ENCODE measurements at places on chromosomes 4 and X.

- DNase-seq: peak; percentile 59
Observed at GRCh38 chr4:80897537-80898303, 132.8 kb upstream of the BMP3 start.

- DNase-seq: peak; percentile 2
Observed at GRCh38 chrX:154136627-154137161, 7.3 kb upstream of the OPN1LW start.

DNA sequence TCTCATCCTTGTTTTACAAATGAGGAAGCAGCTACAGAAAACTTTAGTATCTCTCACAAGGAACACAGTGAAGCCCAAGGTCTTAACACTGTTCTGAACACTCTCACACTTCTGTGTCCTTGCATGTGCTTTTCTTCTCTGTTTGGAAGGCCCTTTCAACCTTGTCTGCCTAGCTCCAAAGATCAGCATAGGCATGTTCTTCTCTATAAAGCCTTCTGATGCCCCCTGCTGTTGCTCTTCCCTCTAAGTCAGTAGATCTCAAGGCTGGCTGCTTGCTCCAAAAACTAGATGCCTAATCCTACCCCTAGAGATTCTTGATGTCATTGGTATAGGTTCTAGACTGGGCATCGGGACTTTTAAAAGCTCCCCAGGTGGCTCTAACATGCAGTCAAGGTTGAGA lies 5.9 kb downstream of the APOO start:
- DNase-seq: peak; percentile 76

- no peak for DNase-seq
Observed at GRCh38 chr4:127145006-127145540, 487.7 kb upstream of the INTU start.

DNA sequence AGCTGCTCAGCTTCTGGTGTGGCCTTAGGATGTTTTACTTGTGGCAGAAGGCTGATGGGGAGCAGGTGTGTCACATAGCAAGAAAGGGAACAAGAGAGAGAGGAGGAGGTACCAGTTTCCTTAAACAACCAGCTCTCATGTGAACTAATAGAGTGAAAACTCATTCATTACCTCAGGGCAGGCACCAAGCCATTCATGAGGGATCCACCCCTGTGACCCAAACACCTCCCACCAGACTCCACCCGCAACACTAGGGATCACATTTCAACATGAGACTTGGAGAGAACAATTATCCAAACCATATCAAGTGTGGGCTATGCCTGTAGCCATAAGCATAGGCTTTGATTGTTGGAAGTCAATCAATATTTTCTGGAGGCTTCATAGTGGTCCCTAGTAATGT lies 56.0 kb downstream of the GSX2 start:
- no peak for DNase-seq

- no peak for DNase-seq
Observed at GRCh38 chr4:155612074-155612473, 54.6 kb upstream of the GUCY1A1 start.

- no peak for DNase-seq
Observed at GRCh38 chrX:155071694-155072280, 479 bp downstream of the BRCC3 start.

DNA sequence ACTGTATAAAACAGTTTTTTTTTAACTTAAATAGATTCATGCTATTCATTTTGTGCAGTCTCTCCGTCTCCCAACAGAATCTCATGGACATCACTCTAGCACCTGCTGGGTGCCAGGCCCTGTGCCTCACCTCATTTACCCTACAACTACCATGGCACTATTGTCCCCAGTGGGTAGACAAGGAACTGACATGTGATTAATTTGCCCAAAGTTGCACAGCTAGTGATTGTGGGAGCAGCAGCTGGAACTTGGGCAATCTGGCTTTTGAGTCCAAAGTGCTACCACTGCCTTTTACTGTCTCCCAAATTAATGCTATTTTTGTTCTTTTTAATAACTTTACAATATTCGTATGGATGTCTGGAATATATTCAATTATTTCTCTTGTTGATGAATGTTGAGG lies 11.2 kb upstream of the PGRMC2 start:
- no peak for DNase-seq

GRCh38 chr4:81839347-81840042 lies 367.8 kb upstream of the RASGEF1B start:
- DNase-seq: peak; percentile 44

DNA sequence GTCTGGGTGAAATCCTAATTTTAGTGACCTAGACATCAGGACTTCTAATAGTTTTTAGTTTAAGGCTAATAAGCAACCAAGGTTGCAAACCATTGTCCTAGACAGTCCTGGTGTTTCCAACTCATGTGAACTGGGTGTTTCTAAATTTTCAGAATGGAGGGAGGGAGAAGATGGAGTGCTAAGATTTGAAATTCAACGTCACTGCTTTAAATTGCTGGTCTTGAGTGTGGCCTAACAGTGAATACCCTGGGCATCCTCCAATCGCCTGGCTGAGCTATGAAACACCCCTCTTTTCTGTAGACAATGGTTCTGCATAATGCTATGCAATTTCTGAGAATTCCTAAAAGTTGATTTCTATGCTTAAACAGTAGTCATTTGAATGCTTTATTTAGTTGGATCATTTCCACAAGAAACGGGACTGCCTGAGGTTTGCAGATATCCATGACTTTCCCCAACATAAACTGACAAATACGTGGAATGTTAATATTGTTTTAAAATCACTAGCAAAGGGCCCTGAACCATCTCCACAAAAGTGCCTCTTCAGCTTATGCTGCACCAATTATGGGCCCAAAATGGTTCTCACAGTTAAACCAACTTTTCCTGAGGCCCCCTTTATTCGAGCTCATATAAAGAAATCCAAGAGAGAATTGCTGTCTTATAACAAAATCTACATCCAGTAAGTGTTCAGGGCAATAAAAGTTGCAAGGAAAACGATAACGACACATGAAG lies 1.1 kb downstream of the FBXL5 start:
- DNase-seq: peak; percentile 60

DNA sequence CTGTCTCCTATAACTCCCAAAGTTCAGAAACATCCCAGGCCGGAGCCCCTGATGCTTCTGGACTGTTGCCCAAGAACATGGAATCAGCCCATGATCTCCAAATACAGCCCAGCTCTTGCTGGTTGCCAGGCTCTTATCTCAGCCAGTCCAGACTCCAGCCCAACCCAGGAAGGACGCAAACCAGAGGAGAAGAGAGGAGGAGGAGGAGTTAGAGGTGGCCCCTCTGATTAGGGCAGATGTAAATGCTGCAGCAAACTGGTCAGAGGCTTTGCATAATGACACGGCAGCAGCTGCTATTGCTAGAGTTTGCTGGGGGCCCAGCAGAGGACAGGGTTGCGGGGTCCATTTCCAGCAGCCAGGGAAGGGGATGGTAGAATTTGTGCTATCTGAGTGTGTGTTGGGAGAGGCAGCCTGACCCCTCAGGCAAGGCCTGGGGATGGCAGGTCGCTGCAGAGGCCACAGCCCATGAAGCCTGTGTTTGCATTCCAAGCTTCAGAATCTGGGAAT lies 4.2 kb upstream of the OTUD5 start:
- no peak for DNase-seq

DNA sequence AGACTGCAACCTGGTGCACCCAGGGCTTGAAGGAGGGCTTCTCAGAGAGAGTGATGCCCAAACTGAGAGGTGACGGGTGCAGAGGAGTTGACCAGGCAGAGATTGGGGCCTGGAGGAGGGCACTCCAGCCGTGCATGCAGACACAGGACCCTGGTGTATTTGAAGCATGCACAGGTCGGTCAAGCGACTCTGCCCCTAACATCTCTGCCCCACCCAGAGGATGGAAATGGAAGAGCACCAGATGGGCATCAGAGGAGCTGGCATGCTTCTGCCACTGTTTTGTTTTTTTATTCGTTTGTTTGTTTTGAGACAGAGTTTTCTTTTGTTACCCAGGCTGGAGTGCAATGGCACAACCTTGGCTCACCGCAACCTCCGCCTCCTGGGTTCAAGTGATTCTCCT lies 320.9 kb downstream of the EVC2 start:
- no peak for DNase-seq

DNA sequence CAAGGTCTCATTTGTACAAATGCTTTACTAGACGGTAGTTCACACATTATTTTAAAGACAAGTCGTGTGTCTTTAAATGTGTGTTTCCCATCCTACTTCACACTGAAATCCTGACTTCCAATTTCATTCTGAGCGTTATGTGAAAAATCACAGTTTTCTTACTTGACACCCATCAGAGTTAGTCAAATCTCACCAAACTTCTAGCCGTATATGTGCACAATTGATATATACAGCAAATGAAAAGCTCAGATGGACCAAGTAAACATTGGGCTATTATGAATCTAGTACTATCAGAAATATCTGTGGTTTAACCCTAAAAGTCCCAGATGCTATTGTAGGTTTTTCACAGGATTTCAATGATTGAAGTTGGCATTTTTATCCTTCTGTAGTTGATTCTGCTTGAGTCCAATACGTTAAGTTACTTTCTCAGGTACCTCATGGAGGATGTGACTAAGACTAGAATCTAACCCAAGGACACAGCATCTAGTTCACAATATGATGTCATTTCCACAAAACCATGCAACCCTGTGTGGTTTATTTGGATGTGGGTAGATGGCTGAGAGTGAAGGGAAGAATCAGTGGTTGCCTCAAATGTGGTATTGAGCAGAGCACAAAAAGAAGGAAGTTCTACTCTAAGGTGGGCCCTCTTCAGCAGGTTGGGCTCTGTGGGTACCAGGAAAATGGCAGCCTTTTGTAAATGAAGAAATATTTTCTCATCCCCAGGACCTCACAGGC lies 22.1 kb upstream of the TRIM60 start:
- no peak for DNase-seq

- peak; percentile 69 for DNase-seq
Observed at GRCh38 chr4:167031534-167032156, 202.6 kb downstream of the SPOCK3 start.

- DNase-seq: peak; percentile 71
Observed at GRCh38 chrX:153724252-153725038, at the start of the genes ABCD1 and BCAP31. Gene ABCD1, plus strand, starts transcription at chrX:153724856. Its CDS starts 411 bp downstream, at chrX:153725267. Gene BCAP31, minus strand, starts transcription at chrX:153724387. Its CDS starts 1,143 bp downstream, at chrX:153723244.

DNA sequence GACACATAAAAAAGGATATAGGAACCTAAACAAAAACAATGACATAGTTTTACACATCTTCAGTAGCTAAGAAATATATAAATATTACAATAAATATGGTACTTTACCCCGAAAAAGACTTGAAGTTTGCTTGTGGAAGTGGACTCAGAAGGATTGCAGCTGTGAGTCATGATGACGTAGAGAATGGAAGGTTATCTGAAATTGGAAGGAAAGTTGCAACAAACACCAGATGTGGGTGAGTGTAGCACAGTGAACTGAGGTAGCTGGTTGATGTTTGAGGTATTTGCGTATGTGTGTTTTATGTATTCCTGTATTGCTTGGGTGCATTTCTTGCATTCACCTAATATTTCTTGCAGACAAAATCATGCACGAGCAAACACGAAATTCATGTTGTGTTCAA lies 113.0 kb downstream of the ARX start:
- no peak for DNase-seq

GRCh38 chrX:821327-822107 lies 190.9 kb downstream of the SHOX start:
- DNase-seq: no peak

GRCh38 chrX:53190363-53190960 lies 34.5 kb downstream of the KDM5C start:
- DNase-seq: no peak

DNA sequence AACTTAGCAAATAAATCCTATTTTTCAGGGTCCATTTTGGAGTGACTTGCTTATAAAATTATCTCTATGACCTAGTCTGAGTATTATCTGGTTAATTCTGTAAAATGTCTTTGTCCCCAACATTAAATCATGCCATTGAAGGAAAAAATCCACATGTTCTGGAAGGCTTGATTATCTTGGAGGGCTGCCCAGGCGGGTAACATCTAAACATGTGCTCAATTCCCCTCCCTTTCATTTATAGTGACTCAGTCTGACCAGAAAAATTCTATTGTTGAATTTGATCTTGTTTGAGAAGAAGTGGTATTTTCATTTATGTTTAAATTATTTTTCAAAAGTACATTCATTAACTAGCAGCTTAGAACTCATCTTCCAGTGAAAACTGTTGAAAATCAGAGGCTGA lies 55.4 kb upstream of the SLC10A7 start:
- no peak for DNase-seq

DNA sequence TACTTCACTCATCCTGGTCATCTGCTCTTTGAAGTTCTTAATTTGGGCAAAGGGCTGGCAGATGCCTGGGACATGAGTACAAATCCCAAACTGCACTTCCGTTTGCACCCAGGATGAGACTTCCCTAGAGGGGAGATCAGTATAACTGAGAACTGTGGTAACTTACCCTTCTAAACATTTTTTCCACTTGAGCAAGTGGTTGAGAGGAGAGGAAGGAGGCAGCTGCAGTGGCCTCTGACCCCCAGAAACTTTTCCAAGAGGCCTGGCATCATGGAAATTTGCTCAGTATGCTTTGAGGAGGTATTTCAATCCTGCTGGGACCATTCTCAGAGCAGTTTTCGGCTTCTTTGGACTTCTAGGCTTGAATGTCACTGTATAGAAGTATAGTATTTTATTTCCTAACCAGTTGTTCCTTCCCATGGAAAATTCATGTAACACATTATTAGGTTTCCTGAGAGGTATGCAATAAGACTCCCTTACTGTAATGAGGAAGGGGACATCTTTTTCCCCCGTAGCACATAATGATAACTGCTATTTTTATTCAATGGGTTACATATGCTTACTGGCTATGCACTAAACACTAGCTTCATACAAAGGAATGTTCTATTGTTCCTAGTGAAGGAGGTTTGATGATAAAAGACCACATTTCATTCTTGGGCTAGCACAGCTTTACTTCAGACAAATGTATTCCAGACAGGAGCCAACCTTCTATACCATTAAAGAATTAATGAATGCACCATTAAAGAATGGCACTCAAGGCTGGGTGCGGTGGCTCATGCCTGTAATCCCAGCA lies 129.3 kb downstream of the SHROOM3 start:
- no peak for DNase-seq

DNA sequence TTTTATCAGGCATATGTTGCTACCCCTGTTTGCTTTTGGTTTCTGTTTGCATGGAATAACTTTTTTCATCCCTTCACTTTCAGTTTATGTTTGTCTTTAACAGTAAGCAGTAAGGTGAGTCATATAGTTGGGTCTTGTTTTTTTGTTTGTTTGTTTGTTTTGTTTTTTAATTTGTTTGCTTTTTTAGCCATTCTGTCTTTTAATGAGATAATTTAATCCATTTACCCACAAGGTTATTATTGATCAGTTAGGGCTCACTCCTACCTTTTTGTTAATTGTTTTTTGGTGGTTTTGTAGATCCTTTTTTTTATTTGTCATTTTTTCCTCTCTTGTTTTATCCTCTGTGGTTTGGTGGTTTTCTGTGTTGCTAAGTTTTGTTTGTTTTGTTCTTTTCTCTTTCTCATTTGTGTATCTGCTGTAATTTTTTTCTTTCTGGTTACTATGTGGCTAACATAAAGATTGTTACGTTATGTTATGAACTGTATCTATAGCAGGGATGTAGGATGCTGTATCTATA lies 379.5 kb upstream of the MAD2L1 start:
- DNase-seq: no peak

DNA sequence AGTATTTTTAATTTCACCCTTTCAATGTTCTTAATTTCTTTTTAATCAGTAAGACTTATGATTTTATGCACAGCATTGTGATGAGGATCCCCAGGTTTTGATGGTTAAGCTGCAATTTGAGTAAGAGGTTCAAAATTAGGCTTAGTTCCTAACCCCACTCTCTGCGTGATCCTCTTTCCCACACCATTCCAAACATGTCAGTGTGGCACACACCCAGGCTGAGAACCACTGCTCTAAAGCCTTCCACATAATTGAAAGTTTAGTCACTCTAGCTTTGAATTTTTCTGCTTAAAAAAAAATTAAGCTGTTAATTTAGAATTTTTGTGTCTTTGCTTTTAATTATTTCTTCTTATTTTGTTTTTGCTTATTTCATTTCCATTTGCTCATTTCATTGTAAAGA lies 68.8 kb upstream of the SLC7A11 start:
- peak; percentile 77 for DNase-seq
